ENCODE measurements at places on chromosomes 3 and 15. TPM values are rescaled to one million over a fixed set of nuclear protein-coding genes. Genes with fewer than 3 reads are reported as not detected.

Gene SNRPN
- total RNA-seq: 61.1 TPM

GRCh38 chr15:47652328-47652727 is 65.0 kb upstream of the SEMA6D start:
- no peaks in the 10 kb centered on the region for H3K4me1 ChIP-seq
- H3K36me3 ChIP-seq: no peaks in the 10 kb centered on the region
- no peaks in the 10 kb centered on the region for H3K27me3 ChIP-seq
- no peak for DNase-seq
- H3K27ac ChIP-seq: no peak overlapping the region

GRCh38 chr3:123909785-123910184 is 25.7 kb upstream of the MYLK start:
- H3K4me3 ChIP-seq: no peak overlapping the region
- peaks cover 4% of the 10 kb centered on the region for H3K27me3 ChIP-seq

Gene TMC3
- not detected for total RNA-seq

Gene CHDH
- total RNA-seq: 9.1 TPM

DNA sequence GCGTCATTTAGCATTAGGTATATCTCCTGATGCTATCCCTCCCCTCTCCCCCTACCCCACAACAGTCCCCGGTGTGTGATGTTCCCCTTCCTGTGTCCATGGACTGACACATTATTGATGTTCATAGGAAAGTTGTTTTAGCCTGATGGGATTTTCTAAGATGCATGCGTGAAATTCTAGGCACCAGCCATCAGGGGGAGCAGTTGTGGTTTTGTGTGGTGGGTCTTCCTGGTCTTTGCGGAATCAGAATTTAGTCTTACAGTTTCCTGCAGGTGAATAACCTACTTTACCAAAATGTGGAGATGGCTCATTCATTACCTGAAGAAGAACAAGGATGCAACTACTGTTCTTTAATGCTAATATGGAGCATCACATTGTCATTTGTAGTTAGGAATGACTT is 455.0 kb upstream of the THBS1 start:
- no peak overlapping the region for H3K27ac ChIP-seq
- H3K4me3 ChIP-seq: no peak overlapping the region
- no peaks in the 10 kb centered on the region for H3K36me3 ChIP-seq
- peaks cover 13% of the 10 kb centered on the region for H3K27me3 ChIP-seq
- H3K4me1 ChIP-seq: peaks cover 11% of the 10 kb centered on the region

DNA sequence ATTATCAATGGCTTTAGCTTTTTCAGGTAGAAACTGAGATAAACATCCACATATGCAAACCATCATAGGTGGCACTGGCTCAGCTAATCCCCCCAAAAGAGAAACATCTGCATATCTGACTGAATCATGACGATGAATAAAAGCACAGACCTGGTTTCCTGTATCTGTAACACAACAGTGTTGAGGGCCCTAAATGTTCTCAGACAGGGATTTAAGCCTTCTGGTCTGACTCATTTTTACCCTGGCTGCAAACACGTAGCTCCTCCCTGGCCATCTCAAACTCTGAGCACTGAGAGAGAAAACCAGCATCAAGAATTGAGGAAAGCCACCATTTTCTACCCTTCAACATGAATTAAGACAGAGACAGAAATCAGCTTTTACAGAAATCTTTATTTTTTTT is 35.2 kb downstream of the GLB1 start:
- H3K4me3 ChIP-seq: peak overlapping the region; percentile 57
- peak; percentile 59 for DNase-seq
- no peaks in the 10 kb centered on the region for H3K27me3 ChIP-seq
- H3K4me1 ChIP-seq: peaks cover 87% of the 10 kb centered on the region
- H3K36me3 ChIP-seq: peaks cover 60% of the 10 kb centered on the region
- H3K27ac ChIP-seq: peak overlapping the region; percentile 93

Gene TTLL3
- 50.8 TPM for total RNA-seq

Gene GOLGA8S
- total RNA-seq: 0.33 TPM

DNA sequence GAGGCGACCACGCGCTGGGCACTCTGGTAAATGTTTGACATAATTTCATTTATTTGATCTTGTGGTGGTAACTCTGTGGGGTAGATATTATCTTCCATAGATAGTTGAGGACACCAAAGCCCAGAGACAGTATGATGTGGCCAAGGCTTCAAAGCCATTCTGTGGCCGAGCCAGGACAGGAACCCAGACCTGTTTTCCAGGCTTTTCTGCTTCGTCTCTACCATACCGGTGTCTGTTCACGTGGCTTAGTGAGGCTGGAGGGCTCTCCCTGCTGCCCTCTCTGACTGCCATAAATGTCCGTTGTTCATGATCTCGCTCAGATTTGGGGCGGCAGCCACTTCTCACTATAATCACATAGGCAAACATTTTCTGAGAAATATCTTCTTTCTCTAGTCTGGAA is 134.7 kb downstream of the PEX5L start:
- no peaks in the 10 kb centered on the region for H3K4me1 ChIP-seq
- peaks cover 13% of the 10 kb centered on the region for H3K27me3 ChIP-seq
- DNase-seq: no peak
- no peak overlapping the region for H3K4me3 ChIP-seq

- H3K4me3 ChIP-seq: no peak overlapping the region
- DNase-seq: no peak
- H3K36me3 ChIP-seq: no peaks in the 10 kb centered on the region
- no peaks in the 10 kb centered on the region for H3K4me1 ChIP-seq
- no peak overlapping the region for H3K27ac ChIP-seq
- H3K27me3 ChIP-seq: no peaks in the 10 kb centered on the region
These were observed 53.2 kb downstream of the WNT7A start for GRCh38 chr3:13826672-13827071.

- H3K27ac ChIP-seq: no peak overlapping the region
- no peak overlapping the region for H3K4me3 ChIP-seq
- peaks cover 16% of the 10 kb centered on the region for H3K27me3 ChIP-seq
- no peaks in the 10 kb centered on the region for H3K36me3 ChIP-seq
- H3K4me1 ChIP-seq: peaks cover 5% of the 10 kb centered on the region
These were observed 2.9 kb downstream of the PHGR1 start for GRCh38 chr15:40353697-40354096.

GRCh38 chr3:30770387-30770786 is 124.1 kb downstream of the GADL1 start:
- peaks cover 16% of the 10 kb centered on the region for H3K27me3 ChIP-seq
- H3K4me1 ChIP-seq: peaks cover 2% of the 10 kb centered on the region
- H3K27ac ChIP-seq: no peak overlapping the region
- no peaks in the 10 kb centered on the region for H3K36me3 ChIP-seq
- H3K4me3 ChIP-seq: no peak overlapping the region

DNA sequence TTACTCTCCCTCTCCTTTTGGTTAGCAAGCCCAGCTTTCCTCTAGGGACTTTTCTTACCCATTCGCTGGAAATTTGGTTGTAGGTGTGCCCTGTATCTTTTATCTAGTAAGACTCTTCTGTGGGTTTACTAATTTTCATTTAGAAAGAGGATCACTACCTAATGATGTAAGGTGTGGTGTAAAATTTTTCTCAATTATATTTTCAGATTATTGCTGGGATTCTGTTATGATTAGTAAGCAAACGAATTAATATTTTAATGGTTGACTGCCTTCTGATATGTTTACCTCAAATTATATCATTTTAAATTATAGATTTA is 28.5 kb downstream of the PLCL2 start:
- H3K27ac ChIP-seq: no peak overlapping the region
- DNase-seq: no peak
- no peak overlapping the region for H3K4me3 ChIP-seq
- H3K36me3 ChIP-seq: peaks cover 16% of the 10 kb centered on the region
- no peaks in the 10 kb centered on the region for H3K27me3 ChIP-seq

Data from activated CD4-positive, alpha-beta memory T cell treated with anti-CD3 and anti-CD28 coated beads, Interleukin-2, amount 10 ng/mL, durations not matched to agents 7 days and 5 days (primary cell).